Tibial nerve (tissue), 4 donors: ENCODE measurements at places on chromosomes 7 and 10.

DNA sequence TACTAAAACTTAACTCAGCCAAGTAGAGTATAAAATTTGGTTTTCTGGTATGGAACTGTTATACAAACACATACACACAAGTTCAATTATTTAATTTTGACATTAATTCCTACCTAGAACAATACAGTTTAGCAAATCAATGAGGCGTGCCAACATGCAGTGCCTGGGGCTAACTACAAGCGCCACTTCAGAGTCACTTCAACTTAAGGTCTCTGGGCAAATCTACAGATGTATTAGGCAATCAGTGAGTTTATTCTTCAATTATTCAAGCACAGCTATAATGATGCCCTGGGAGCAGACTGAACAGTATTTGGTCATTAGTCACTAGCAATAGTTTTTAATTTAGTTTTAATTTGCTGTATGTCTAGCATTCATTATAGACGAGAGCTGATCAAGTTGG is 51.6 kb downstream of the HIBADH start:
- DNase-seq, result no peak

DNA sequence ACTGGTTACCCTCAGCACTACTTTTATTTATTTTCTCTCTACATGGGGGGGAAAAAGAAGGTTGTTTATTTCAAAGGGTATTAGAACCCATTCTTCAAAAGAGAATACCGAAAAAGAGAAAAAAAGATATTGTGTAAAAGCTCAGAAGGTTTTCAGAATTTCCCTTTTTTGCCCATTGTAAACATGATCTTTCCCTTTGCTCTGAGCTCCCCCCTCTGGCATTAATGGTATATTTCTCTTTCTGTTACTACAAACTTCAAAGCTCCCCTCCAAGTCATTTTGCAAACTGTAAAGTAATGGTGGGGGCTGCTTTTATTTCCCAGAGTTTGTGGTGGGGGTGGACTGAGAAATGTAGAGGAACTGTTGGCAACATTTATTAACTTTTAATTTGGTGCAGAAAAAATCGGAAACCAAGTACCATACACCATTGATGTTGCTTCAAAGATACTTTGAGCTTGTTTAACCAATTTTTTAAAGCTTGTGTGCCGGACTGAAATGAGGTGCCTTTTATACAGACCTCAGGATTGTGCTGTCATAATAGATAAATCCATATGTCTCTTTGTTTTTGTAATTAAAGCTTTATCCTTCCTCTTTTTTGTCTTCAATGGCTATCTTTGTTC is 181.5 kb downstream of the EXOC4 start:
- DNase-seq, result no peak

GRCh38 chr10:86047588-86047987 is 319.0 kb downstream of the GRID1 start:
- no peak for DNase-seq

GRCh38 chr7:129041142-129042085 is 13.5 kb downstream of the TNPO3 start:
- no peak for DNase-seq

DNA sequence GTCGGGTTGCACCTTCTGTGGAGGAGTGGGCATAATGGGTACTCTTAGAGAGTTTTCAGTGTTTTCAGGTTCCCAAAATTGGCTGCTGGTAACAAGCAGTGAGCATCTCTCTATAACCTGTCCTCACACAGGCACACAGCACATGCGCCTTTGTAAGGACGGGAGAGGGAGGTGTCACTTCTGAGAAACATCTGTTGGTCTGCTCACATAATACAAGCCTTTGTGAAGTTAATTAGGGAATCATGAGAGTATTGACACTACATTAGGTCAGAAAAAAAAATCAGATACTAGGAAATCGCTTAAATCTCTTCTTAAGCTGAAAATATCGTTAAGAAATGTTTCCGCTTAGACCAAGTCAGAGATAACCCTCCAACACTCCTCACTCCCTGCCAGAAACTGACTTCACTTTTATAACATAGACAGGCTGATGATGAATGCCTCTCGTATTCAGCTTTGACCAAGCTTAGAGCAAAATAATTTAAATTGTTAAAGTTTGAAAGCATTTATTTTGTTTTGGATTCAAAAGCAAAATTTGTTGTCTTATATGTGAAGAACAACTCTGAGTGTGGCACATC is 769.7 kb downstream of the TNS3 start:
- DNase-seq, result no peak

GRCh38 chr7:106522696-106523095 is 138.3 kb downstream of the CCDC71L start:
- no peak for DNase-seq

DNA sequence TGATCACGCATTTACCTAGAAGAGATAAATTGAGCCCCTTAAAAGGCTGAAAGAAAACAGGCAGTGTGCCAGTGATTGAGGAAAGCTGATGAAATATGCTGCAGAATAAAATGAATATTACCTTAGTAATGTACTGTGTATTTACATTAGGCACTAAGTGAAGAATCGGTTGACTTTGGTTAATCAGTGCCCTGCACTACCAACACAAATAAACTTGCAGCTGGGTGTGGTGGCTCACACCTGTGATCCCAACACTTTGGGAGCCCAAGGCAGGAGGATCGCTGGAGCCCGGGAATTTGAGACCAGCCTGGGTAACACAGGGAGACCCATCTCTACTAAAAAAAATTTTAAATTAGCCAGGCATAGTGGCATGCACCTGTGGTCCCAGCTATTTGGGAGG is 148.3 kb upstream of the TCF7L2 start:
- DNase-seq, result no peak

DNA sequence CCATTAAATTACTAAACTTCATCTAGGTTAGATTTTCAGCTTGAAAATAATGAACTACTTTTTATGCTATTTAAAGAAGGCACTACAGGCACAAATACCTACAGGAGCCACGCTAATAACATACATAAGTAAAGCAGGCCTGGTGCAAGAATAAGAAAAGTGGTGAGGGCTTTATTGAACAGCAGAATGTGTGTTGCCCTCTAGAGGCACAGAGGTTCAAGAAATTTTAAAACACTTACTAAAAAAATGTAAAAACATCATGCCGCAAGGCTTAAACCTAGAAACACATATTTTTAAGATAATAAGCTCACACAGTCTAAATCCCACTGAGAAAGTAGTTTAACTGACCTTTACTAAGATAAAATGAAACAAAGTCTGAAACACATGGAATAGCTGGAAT is 20.3 kb downstream of the CACUL1 start:
- DNase-seq, result no peak

GRCh38 chr7:79610313-79610712 is 156.8 kb upstream of the MAGI2 start:
- DNase-seq, result no peak

- no peak for DNase-seq
Measured at GRCh38 chr7:139294241-139294640, 46.9 kb upstream of the FMC1 start.

GRCh38 chr10:95729323-95730055 is 26.5 kb upstream of the ENTPD1 start:
- DNase-seq, result no peak

DNA sequence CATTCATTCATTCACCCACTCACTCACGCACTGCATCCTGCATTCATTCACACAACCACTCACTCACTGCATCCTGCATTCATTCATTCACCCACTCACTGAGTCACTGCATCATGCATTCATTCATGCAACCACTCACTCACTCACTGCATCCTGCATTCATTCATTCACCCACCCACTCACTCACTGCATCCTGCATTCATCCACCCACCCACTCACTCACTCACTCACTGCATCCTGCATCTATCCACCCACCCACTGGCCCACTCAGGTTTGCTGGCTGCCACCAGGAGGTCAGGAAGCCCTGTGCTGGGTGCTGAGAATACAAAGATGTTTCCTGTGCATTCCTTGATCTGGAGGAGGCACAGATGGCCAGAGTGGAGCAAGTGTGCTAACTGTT is 2.3 kb upstream of the SNX8 start:
- no peak for DNase-seq

DNA sequence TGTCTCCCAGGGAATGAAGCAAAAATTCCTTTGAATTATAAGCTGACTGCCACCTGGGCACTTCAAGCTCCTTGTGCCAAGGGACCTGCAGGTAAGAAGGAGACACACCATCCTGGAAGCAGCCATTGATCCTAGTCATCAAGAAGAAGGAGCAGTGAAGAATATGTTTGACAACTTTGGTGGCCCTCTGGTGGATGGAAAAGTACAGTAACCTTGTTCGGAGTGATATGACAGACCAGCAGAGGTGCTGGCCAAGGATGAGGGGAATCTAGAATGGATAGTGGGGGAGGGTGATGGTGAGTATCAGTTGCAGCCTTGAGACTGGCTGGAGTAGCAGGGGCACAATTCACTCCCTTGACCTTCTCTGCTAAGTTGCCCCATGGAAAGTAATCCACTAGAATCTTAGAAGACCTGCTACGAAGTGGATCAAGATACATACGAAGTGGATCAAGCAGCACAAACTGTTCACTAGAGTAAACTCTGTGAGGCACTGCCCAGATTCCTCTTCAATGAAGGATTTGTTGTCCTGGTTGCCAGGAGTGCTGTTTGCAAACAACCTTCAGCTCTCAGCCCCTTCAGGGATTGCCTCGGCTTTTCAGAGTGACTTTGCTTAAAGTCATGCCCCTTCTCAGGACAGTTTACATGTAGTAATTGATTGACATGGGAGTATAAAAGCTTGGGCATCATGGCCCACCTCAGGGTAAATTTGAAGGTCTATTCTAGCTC is 44.8 kb upstream of the ORC5 start:
- no peak for DNase-seq

- DNase-seq, result no peak
Measured at GRCh38 chr10:28711776-28712175, 34.5 kb downstream of the BAMBI start.

DNA sequence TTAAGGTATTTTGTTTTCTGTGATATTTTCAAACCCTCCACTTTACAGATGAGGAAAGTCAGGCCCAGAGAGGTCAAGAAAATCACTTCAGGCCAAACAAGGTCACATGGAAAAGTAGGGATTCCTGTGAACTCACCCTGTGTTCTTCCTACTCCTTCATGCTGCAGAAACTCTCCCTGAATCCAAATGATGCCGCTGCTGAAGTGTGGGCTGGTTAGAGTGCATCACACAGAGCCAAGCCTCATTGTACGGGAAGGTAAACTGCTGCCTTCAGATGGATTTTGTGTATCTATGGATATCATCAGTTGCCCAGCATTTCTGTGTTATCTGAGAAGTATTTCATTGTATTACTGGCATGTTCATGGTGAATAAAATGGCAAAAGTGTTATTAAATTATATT is 75.4 kb downstream of the NRG3 start:
- DNase-seq, result no peak
